ENCODE measurements at places on chromosomes 4 and X.

- DNase-seq: no peak
Observed at GRCh38 chrX:129649268-129650182, 5.2 kb downstream of the APLN start.

DNA sequence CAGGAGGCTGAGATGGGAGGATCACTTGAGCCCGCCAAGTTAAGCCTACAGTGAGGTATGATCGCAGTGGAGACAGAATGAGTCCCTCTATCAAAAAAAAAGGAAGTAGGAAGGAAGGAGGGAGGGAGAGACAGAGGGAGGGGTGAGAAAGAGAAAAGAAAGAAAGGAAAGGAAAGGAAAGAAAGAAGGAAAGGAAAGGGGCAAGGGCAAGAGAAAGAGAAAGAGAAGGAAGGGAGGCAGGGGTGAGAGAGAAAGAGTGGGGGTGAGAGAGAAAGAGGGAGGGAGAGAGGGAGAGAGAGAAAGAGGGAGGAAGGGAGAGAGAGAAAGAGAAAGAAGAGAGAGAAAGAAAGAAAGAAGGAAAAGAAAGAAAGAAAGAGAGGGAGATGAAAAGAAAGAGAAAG, 13.2 kb downstream of the ELF2 start:
- no peak for DNase-seq

DNA sequence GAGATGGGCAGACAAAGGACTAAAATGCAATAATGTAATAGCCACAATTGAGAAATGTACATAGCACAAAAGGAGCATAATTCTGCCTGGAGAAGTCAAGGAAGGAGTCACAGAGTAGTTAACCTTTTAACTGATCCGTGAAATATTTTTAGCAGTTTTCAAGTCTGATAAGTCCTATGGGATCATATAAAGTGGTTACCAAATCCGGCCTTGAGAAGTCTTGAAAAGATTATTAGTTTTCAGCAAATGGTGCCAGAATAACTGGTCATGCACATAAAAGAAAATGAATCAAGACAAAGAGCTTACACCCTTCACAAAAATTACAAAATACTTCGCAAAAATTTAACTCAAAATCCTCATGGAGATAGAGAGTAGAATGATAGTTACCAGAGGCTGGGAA, 788.7 kb upstream of the AMOT start:
- no peak for DNase-seq

DNA sequence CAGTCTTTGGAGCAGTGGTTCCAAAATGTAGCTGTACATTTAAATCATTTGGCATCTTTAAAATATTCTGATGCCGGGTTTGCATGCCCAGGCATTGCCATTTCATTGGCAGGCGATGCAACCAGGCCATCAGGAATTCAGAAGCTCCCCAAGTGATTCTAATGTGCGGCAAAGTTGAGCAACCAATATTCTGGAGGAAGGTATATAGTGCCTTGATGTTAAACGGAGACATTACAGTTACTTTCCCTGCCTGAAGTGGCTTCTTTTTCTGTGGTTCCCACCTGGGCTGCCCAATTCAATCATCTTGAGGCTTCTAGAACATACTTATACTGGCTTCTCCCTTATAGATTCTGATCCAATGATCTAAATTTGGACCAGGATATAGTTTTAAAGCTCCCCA, 68.7 kb upstream of the PGM2 start:
- DNase-seq: no peak
